ENCODE measurements at places on chromosomes 1 and 21. TPM values are rescaled to one million over a fixed set of nuclear protein-coding genes. Genes with fewer than 3 reads are reported as not detected.

DNA sequence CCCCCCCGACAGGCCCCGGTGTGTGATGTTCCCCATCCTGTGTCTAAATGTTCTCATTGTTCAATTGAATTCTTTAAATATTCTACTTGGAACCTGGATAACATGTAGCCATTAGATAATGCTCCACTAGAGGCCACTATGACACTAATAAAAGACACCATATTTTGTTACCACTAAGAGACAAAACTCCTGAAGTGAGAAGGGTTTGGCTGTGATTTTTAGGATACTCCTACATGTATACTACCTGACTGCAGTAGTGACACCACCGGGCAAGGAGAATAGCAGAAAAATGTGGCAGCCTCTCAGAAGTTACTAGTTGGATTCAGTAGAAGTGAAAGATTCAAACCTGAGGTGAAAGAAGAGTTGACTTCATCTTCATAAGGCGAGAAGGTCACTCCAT lies 36.0 kb downstream of the F5 start:
- DNase-seq: no peak

DNA sequence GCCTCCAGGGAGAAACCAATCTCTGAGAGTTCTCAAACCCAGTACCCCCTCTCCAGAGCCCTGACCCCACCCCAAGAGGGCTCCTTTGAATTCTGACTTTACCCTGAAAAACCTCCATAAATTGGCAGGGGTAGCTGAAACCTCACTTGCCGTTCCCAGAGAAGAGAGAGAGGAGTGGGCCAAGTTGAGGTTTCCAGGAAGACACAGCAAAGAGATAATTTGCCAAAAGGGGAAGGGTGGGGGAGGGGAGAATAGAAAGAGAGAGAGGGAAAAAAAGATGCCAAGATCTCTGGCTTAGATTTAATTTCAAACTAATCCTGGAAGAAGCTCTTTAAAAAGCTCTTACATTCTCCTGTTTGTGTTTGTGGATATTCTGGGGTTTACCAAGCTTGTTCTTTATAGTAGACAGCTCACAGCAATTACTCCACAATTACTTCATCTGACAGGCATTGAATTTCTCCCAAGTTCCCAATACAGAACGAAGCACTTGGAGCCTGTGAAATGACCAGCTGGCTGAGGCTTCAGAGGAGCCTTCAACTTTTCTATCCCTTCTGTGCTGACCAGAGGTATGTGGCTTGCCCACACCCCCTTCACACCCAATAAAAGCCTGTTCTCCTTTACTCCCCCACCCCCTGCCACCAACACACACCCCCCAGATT lies 1.1 kb upstream of the GRHL3 start:
- peak; percentile 57 for DNase-seq

- no peak for DNase-seq
These were observed 1.7 kb downstream of the NASP start for GRCh38 chr1:45585496-45586075.

Gene OR2L13
- not detected for polyA plus RNA-seq

GRCh38 chr1:51924455-51924854 lies 45.9 kb upstream of the NRDC start:
- DNase-seq: no peak

Gene ZNF648
- polyA plus RNA-seq: not detected

DNA sequence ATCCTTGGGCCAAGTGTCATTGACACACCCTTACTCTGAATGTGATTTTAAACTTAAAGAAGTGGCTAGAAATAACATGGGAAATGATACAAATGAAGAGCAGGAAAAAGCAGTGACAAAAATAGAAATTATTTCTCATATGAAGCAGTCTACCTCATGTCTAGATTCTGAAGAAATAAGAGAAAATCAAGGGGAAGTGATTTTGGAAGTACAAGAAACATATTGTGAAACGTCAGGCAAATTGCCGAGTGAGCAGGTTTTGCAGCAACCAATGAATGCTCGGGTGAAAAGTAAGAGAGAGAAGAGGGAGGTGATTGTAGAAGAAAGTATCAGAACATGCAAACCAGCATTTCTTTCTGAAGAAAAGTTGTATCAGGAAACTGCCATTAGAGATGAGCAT lies 130.7 kb downstream of the MACF1 start:
- no peak for DNase-seq

- DNase-seq: no peak
These were observed 5.9 kb upstream of the ATP1A2 start for GRCh38 chr1:160109686-160110085.

DNA sequence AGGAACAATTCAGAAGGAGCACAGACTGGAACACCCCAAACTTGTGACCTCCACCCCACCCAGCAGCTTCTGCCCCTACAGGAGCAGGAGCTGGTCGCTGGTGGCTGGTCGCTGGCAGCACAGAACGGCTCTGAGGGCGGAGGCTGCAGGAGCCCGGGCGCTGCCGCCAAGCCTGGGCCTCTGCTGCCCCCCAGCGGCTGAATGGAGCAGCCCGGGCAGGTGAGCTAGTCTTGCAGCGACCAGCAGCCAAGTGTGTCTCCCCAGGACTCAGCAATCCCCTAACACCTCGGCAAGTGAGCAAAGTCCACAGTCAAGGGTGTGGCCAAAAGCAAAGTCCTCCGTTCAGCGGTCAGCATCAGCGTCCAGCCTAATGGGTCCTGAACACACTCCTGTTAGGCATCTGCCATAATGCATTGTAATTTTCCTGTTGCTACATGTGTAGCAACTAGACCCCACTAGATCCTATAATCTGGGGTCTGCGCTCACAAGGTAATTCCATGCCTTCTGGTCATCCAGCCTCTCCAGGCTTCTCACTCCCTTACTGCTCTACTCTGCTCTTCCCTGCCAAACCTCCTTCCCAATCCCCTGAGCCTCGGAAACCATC lies 12.1 kb upstream of the GJB5 start:
- peak; percentile 89 for DNase-seq

DNA sequence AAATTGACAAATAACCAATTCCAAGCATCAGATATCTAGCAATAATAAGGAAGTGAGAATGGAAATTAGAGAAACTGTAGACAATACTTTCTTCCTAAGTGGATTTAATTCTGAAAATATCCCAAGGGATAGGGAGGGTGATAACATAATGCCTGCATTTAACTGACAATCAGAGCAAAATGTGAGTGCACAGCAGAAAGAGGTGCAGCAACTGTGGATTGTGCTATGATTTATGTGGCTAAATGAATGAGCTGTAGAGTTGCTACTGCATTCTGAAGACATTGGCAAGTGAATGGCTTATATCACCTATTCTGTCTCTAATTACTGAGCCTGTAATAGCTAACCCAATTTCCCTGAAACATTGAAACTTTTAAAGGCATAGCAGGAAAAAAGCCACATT lies 39.0 kb downstream of the OLFM3 start:
- DNase-seq: no peak

DNA sequence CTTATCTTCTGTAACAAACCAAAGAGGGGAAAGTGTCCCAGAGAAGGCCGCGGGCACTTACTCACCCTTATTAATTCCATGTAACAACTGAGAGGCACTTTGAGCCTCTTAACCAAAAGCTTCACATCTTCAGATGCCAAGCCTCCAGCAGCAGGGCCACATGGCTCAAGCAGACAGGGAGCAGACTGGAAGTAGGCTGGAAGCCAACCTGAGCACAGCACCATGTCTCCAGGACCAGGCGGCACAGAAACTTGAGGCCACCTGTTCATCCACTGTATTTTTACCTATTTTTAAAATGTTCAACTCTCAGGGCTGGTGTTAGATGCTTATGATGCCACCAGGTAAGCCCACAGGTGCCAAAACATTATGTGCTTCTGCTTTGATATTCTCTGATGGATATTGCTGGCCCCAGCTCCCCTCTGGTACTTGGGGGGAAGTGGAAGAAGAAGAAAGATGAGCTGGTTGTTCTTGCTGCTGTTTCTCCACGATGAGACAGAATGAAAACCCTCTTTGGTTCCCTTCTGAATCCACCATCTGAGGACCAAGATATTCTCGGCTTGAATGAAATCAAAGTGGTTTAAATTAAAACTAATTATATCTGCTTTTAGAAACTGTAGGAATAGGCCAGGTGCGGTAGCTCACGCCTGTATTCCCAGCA lies 30.6 kb upstream of the SDE2 start:
- DNase-seq: no peak

DNA sequence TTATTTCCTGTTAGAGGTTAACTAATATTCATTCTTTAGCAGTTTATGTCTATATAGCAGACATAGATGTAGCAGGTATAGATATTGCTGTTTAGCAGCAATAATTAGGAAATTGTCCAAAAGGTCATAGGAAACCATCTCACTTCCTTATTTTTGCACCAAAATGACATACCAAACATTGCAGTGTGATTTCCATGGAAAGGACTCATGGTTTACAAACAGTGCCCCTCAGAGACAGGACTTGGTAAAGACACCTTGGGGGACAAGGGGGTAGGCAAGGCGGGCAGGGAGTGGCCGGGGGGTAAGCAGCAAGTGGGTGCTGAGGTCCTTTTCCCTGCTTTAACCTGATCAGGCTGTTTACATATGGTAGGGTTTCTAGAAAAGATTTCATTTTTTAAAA lies 30.5 kb downstream of the BATF3 start:
- DNase-seq: no peak

- no peak for DNase-seq
These were observed 17.7 kb upstream of the A3GALT2 start for GRCh38 chr1:33338440-33339211.

- DNase-seq: no peak
These were observed 8.4 kb downstream of the TRAPPC10 start for GRCh38 chr21:44020551-44020950.

DNA sequence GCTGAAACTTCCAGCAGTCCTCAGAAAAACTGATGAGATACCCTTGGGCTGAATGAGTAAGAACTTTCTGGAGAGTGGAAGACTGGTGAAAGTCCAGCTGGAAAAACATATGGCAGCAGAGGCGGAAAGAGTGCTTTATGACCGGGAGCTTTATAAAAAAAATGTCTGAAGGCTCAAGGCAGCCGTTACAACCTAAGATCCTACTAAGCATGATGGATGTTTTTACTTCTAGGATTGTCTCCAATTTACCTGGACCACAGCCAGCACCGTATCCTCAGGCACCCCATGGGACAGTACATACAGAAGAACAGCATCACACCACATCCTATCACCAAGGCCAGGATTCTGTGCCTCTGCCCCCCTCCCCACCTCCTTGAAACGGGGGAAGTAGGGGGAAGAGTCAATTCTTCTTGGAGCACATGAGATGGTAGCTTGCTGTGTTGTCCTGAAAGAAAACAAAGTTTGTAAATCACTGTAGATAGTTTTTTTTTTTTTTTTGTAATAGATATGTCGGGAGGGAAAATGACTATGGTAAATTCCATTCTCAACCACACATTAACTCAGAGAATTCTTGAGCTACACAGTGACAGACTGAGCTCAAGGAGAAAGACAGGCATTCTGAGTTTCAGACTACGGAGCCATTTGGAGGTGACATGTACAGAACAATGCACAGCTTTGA lies 11.8 kb upstream of the IRF2BP2 start:
- DNase-seq: peak; percentile 56

DNA sequence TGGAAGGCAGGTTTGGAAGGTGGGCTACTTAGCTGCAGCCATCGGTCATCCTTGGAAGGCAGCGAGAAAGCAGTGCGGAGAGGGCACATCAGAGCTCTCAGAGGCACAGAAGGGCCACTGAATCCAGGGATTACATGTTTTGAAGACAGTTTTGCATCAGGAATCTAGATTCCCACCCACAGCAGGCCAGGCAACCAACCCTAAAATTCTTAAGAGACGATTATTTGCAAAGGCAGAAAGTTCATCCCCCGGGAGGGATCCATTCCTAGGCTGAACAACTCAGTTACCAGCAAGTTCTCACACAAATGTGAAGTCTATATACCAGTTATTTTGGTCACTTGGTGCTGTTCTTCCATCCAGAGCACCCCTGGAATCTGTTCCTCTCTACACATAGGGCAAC lies 457.3 kb upstream of the VAMP3 start:
- no peak for DNase-seq

DNA sequence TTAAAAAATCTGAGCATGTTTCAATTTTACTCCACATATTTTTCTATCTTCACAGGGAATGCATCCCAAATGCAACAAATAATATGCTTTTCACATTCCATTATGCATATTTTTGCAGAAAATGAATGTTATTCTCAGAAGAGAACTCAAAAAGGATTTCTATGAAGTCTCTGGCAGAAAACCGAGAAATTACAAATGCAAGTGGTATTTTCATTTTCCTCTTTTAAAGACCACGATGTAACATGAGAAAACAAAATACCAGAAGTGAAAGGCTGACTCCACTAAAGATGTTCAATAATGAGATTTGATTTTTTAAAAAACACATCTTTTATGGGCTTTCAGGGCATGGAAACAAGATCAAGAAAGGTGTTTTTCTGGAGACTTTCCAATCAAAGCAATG lies 5.0 kb upstream of the PDC start:
- no peak for DNase-seq

DNA sequence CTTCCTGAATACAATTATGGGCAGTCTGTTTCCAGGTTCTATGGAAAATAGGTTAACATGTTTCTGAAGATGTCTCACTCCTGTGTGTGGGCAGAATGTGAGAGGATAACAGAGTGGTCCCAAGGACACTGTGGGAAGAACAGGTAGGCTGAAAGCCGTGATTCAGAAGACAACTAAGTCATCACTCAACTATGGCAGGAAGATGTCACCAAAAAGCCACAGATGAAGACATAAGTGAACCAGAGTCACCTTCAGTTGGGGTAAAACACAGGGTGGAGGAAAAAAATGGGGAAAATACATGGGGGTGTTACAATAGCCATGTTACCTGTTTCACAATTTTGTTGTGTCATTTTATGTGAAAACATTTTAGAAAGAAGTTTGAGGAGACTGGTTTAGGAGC lies 75.1 kb downstream of the UCHL5 start:
- no peak for DNase-seq

GRCh38 chr1:91803123-91803522 lies 82.8 kb downstream of the TGFBR3 start:
- DNase-seq: no peak

GRCh38 chr1:21234779-21235178 lies 55.5 kb downstream of the ECE1 start:
- DNase-seq: no peak

- no peak for DNase-seq
These were observed 30.4 kb upstream of the RAB4A start for GRCh38 chr1:229240532-229240931.

- DNase-seq: no peak
These were observed 45.9 kb downstream of the WDR4 start for GRCh38 chr21:42833439-42833815.

- DNase-seq: peak; percentile 53
These were observed 34.9 kb downstream of the HSF2BP start for GRCh38 chr21:43624339-43624738.

DNA sequence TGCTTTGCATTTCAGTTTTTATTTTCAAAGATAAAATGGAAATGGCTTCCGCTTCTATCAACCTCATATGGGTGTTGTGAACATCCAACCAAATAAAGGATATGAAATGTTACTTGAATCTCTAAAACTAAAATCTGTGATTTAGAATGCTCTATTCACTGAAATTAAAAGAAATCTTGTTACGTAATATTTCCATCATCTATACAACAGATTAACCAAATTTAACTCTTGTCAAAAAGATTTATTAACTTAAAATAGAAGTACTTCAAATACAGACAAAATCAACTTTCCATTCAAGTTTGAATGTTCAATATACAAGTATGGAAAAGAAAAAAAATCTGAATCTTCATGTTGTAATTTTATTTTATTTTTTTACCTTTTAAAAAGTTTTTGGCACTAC lies 18.7 kb downstream of the PRPF38A start:
- no peak for DNase-seq

Gene KRTAP19-3
- polyA plus RNA-seq: not detected

- DNase-seq: no peak
These were observed 171.6 kb upstream of the C1orf174 start for GRCh38 chr1:4071653-4072052.

GRCh38 chr1:53066891-53067738 lies 5.1 kb downstream of the PODN start:
- peak; percentile 64 for DNase-seq

GRCh38 chr1:116743535-116743934 lies 10.7 kb upstream of the CD2 start:
- no peak for DNase-seq

All from kidney (tissue), 22 donors.